ENCODE measurements at places on chromosomes 2 and 18.

DNA sequence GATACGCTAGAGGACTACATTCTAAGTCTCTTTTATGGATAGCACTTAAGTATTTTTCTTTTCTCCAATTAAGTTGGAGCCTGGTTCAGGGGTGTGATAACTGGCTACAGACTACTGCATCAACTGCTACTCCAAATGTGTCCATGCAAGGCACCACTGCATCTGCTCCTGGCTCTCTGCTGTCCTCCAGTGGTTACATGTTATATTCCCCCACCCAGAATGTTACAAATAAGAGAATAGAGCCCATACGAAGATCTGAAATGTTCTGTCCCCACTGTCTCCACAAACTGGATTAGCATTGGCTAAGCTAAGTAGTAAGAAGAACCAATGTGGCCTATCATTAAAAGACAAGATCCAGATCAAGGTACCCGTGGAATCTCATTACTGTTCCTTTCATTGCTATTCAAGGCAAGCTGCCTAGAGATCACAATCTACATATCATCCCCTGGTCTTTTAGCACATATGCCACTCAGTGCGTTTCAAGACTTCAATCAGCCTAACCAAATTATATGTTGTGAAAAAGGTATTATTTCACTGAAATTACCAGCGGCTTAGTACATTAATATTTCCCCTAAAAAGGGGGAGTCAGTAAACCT, 308.3 kb upstream of the SLC8A1 start:
- DNase-seq = no peak

DNA sequence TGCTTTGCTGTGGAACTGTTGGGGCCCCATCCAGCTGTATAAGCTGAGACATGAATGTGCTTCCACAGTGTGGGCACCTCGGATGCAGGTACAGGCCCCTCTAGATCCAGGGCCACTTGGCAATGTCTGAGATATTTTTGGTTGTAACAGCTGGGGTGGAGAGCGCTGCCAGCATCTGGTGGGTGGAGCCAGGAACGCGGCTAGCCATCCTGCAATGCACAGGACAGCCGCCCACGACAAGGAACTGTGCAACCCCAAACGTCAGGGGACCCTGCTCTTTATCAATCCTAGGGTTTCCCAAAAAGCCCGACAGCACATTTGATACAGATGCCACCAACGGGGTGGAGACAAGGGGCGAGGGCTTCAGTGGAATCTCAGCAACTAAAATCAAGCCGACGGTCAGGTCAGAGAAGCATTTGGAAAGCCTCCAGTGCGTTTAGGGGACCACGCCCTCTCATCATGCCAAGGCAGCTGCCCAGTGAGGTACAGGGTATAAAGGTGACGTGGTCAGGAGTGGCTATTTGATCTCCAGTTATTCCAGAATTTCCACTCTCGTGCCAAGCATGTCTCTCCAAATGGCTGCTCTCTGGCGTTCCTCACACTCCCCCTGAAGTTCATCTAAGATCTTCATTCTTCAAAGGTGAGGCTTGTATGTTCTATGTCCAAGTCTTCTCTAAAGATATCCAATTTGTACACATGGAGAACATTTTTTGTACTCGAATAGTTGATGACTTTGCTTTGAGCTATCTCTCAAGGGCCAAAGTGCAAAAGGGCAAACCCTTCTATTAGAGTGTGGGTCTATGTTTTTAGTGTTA, 55.7 kb downstream of the LRRFIP1 start:
- no peak for DNase-seq

- DNase-seq = no peak
Measured at GRCh38 chr2:203580844-203581243, 45.7 kb upstream of the RAPH1 start.

DNA sequence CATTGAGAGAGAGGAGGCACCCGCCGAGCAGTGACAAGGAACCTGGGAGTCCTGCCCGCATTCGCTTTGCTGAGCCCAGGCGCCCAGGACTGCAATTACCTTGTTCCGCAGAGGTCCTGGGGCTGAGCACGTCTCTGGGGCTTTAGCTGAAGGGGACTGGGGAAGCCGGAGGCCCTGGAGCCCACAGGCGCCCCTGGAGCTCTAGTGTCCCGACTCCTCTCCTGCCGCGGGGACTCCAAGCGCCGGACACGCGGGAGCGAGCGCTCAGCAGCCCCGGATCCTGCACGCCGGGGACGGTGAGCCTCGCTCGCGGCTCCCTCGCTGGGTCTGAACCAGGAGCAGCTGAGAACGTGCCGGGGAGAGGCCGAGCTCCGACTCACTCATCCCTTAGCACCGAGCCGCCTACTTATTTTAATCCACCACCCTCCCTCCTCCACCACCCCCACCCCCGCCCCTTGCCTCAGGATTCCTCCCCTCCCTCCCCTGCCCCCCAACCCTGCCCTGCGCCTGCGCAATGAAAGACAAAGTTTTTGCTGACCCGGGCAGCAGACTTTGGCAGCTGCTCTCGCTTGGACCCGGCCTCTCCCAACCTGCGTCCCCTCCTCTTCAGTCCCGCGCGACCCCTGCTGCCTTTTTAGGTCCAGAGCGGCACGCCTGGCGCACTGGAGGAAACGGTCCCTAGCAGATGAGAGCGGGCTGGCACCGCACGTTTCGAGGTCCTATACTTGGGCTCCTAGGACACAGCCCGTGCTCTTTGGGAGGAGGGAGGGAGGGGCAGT, at the start of gene OSR1:
Gene OSR1, minus strand, starts transcription at position 382 of the 779 bp plus-strand sequence. CDS start 4,818 bp downstream, outside the sequence.
- DNase-seq = no peak

GRCh38 chr2:17146358-17146757, 371.9 kb downstream of the RAD51AP2 start:
- no peak for DNase-seq

DNA sequence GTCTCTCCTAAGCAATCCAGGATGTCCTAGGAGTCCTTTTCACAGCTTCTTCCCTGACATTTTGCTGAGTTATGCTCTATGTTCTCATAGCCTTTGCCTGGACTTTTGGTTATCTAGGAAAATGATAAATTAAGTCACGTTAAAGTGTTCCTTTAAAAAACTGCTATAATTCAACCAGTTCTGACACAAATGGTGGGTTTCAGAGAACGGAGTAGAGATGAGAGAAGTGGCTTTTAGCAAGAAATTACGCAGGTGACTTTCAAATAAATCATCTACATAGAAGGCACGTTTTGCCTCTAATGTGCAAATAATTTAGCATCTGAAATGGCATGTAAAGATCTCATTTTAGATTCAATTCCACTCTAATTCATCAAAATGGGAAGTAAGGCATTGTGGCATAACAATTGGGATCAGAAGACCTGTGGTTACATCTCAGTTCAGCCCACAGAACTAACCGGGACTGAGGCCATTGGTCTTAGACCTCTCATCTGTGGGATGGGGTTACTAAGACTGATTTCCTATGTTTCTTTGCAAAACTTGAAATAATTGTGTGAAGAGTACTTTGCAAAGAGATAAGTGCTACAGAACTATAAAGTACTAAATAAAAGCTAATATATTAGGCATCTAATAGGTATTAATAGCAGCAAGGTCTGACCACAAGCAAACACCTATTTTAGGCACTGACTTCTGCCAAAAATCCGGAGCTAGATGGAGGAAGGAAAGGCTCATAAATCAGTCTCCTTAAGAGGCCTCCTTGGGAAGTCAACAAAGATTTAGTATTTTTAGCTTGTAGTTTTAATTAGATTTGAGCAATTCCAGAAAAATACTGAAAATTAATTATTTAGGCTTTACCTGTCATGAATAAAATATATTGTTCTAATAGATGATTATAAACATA, 211.4 kb downstream of the PIEZO2 start:
- DNase-seq = no peak

- no peak for DNase-seq
Measured at GRCh38 chr2:19812166-19812565, 89.6 kb downstream of the TTC32 start.

- no peak for DNase-seq
Measured at GRCh38 chr18:12990641-12990966, 558 bp upstream of the CEP192 start.

- no peak for DNase-seq
Measured at GRCh38 chr2:183149489-183149888, 25.2 kb downstream of the NUP35 start.

- DNase-seq = no peak
Measured at GRCh38 chr18:74175658-74176057, 27.3 kb downstream of the TIMM21 start.

- DNase-seq = no peak
Measured at GRCh38 chr2:69201259-69201658, 185.8 kb downstream of the GFPT1 start.

- DNase-seq = no peak
Measured at GRCh38 chr2:74719066-74719465, 65.0 kb downstream of the SEMA4F start.

GRCh38 chr2:149141046-149141445, 102.5 kb downstream of the LYPD6B start:
- no peak for DNase-seq

- DNase-seq = no peak
Measured at GRCh38 chr2:65380255-65380654, 52.1 kb downstream of the SPRED2 start.

- no peak for DNase-seq
Measured at GRCh38 chr2:74991977-74992376, 33.5 kb downstream of the POLE4 start.

GRCh38 chr2:126645211-126645618, 10.7 kb upstream of the GYPC start:
- DNase-seq = no peak

GRCh38 chr2:238952261-238952919, 104.5 kb downstream of the TWIST2 start:
- DNase-seq = no peak

DNA sequence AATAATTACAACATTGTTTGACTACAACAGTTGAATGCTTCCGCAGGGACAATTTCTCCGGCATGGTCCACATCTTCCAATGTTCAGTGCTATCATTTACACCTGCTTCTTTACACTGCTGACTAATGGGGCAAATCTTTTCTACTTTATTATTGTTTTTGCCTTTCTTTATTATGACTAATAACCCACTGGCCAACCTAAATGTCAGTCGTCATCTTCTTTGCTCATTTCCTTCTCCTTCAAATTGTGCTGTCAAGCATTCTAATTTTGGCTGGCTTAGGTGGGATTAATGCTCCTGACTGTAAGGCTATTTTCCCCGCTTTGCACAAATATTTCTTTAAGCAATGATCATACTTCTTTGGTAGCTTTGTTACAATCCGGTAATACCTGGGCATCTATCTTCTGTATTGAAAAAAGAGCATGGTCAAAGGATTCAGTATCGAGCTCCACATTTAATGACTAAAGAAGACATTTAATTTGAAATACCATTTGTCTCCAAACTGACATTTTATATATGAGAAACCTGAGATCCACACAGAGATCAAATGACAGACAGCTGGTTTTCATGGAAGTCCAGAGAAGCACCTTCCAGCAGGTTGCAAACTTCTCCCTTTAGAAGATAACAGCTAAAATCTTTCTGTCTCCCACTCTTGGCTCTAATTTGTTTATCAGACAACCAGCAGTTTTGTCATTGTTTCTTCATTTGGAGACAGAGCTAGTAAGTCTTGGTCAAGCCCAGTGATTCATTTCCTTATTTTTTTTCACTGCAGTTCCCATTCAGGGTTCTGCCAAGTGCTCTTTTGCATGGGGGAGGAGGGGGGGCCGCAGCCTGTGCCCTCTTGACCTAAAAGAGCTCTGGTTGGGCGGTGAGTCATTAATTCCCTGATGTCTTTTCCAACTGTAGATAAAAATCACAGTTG, 132.9 kb downstream of the SOCS6 start:
- DNase-seq = no peak

DNA sequence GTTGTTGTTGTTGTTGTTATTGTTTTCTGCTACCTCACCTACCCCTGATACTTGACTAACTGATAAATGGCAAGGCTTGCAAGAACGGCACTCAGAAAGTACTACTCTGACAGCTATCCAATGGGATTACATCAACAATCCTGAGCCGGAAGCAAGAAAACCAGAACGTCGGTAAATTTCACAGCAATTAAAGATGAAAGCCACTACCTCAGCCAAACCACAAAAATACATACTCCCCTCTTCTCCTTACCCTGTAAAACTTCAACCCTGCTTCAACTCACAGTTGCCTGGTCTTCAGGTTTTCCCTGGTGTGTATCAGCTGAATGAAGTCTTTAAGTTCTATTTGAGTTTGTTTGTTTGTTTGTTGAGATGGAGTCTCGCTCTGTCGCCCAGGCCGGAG, 293.7 kb upstream of the RND3 start:
- DNase-seq = no peak

- DNase-seq = no peak
Measured at GRCh38 chr18:46466234-46467160, 190.5 kb downstream of the LOXHD1 start.

GRCh38 chr18:3526421-3527354, 76.7 kb downstream of the TGIF1 start:
- no peak for DNase-seq

DNA sequence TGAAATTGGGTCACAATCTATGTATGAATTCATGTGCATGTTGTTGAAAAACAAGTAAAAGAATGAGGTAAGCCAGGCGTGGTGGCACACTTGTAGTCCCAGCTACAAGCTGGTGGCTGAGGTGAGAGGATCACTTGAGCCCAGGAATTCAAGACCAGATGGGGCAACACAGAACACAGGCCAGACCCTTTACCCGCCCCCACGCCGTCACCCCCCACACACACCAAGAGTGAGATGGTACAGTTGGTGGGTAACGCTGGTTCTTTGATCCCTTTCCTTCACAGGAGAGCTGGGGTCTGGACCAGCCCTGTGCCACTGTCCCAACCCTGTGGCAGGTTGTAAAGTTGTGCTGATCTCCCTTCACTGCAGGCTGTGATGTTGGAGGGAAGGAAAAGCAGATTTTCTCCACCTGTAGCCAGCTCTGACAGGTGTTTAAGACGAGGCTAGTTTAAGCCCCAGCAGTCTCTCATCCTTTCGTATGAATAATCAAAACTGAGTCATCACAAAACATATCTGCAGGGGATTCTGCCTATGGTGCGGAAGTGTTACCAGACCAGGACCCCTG, 13.6 kb downstream of the B3GNT2 start:
- no peak for DNase-seq

DNA sequence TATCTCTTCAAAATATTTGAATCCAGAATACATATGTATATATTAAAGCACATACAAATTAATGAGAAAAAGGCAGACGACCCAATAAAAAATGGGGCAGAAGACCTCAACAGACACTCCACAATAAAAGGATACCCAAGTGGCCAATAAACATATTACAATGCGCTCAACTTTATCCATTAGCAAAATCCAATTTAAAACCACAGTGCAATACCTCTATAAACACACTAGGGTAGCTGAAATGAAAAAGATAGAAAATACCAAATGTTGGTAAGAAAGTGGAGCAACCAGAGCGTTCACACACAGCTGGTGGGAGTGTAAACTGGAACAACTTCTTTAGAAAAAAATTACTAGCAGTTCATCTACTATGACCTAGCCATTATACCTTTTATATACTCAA, 75.3 kb downstream of the CCDC148 start:
- no peak for DNase-seq

DNA sequence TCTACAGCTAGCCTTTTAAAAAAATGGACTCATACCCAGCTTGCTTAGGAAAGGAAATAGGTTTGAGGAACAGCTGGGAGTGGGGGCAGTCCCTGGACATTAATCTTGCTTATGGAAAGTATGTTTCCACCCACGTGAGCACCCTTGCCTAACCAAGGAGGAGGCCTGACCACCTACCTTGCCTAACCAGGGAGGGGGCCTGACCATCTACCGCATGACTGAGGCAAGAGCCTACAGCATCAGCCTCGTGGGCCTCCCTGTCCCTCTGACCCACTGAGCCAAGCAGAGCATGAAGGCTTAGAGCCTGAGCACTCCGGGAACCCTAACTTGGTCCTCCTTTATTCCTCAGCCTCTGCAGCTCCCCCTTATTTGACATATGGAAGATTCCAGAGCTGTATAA, 20.2 kb downstream of the PRKAG3 start:
- no peak for DNase-seq

GRCh38 chr2:45128580-45128997, 119.3 kb upstream of the SIX2 start:
- DNase-seq = no peak

All from GM06990 (cell line).